Vein endothelial cell (primary cell): ENCODE measurements at places on chromosomes 12 and 14. TPM values are rescaled to one million over a fixed set of nuclear protein-coding genes. Genes with fewer than 3 reads are reported as not detected.

MYL6B gene
- 70.0 and 90.5 TPM in 2 replicates for total RNA-seq

PUS7L gene
- total RNA-seq = 13.7 and 15.6 TPM in 2 replicates

NDRG2 gene
- 0.29 TPM in 1 of 2 replicates, not detected in the other for total RNA-seq

SLC39A5 gene
- not detected in 2 replicates for total RNA-seq

USP44 gene
- total RNA-seq = 0.96 and 2.0 TPM in 2 replicates

SYT1 gene
- 2.9 and 4.2 TPM in 2 replicates for total RNA-seq

IL31 gene
- total RNA-seq = not detected in 2 replicates

NIN gene
- total RNA-seq = 41.8 and 61.6 TPM in 2 replicates

TMPRSS12 gene
- total RNA-seq = not detected in 2 replicates

RPAP3 gene
- 10.1 and 18.2 TPM in 2 replicates for total RNA-seq

SDR9C7 gene
- total RNA-seq = not detected in 2 replicates

RNF212B gene
- not detected in 2 replicates for total RNA-seq

CAMKK2 gene
- total RNA-seq = 26.5 and 29.1 TPM in 2 replicates

PCNX1 gene
- 47.6 and 53.2 TPM in 2 replicates for total RNA-seq

SLC25A47 gene
- total RNA-seq = 0.10 and 0.33 TPM in 2 replicates

LTBP2 gene
- total RNA-seq = 243 and 301 TPM in 2 replicates

NOVA1 gene
- 0.86 and 1.3 TPM in 2 replicates for total RNA-seq

NPFF gene
- not detected in 2 replicates for total RNA-seq

SMCO2 gene
- not detected in 2 replicates for total RNA-seq

LRP1-AS gene
- total RNA-seq = not detected in 2 replicates

LALBA gene
- not detected in 2 replicates for total RNA-seq

C12orf76 gene
- total RNA-seq = 9.8 and 13.4 TPM in 2 replicates

PWP1 gene
- 102 and 151 TPM in 2 replicates for total RNA-seq

CISTR gene
- not detected in 2 replicates for total RNA-seq

TRAF3 gene
- 27.3 and 30.1 TPM in 2 replicates for total RNA-seq

ANKRD33 gene
- 0.29 and 0.33 TPM in 2 replicates for total RNA-seq

NTN4 gene
- total RNA-seq = 288 and 387 TPM in 2 replicates

HOXC12 gene
- not detected in 2 replicates for total RNA-seq

BCL11B gene
- 0.19 and 0.33 TPM in 2 replicates for total RNA-seq

CCDC196 gene
- total RNA-seq = not detected in 2 replicates

MMP17 gene
- total RNA-seq = 7.2 and 7.8 TPM in 2 replicates
